ENCODE measurements at places on chromosomes 16 and 17.

DNA sequence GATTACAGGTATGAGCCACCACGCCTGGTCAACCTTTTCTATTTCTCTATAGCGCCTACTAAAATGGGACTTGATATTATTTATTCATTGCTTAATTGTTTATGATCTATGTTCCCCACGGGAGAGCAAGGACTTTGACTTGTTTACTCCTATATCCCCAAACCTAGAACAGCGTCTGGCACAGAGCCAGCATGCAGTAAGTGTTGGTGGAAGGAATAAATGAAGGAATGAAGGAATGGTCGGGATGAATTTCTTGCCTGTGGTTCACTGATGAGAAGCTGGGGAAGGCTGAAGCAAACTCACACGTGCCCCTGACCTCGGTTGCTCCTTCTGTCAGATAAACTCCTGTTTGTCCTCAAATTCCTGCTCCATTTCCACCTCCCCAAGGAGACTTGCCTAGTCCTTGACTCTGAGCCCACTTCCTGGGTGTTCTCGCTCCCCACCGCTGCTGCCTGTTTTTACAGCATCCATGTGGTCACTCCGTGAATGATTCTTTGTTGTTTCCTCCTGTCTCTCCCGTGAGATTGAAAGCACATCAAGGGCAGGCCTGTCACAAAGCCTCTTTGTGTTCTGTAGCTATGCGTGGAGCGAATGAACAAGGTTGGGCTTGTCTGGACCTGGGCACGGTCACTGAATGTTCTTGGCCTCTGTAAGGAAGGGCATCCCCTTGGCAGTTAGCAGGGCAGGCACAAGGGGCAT, 17.3 kb downstream of the C17orf100 start:
- no peak for DNase-seq

DNA sequence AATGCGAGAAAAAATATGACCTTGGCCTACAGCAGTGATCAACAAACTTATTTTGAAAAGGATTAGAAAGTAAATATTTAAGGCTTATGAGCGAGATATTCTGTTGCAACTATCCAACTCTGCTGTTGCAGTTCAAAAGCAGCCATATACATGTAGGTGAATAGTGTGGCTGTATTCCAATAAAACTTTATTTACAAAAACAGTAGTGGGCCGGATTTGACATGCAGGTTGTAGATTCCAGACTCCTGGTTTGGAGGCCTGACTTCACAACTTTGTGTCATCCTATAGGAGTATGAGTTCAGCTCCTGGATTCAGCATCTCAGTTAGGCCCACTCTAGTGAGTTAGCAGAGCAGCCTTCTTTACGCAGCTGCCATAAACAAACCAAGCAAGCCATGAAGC, 386.3 kb downstream of the CDH13 start:
- no peak for DNase-seq

GRCh38 chr17:59565959-59566324, 532 bp downstream of the DHX40 start:
- DNase-seq: peak; percentile 66

GRCh38 chr17:32277284-32277683, 11.7 kb downstream of the RHBDL3 start:
- no peak for DNase-seq

GRCh38 chr16:9053006-9053601, 38.3 kb upstream of the HAPSTR1 start:
- peak; percentile 46 for DNase-seq

DNA sequence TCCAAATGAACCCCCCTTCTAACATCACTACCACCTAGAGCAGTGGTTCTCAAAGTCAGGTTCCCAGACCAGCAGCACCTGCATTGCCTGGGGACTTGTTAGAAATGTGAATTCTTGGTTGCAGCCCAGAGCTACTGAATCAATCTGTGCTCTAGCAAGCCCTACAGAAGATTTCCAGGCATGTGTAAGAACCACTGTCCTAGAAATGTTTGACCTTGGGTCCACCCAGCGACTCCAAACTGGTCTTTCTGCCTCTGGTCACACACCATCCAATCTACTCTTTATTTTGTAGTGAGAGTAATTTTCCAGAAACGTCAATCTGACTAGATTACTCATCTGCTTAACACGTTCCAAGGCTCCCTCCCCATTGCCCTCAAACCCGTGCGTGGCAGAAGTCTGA, 169.9 kb downstream of the HAPSTR1 start:
- DNase-seq: no peak

Data from stimulated activated CD4-positive, alpha-beta T cell treated with anti-CD3 and anti-CD28 coated beads, Interleukin-15, amount 100 ng/mL, for 24 hours (primary cell).